GM23248 (cell line): ENCODE measurements at places on chromosomes 5 and 9.

GRCh38 chr5:54388409-54388808 lies 67.1 kb upstream of the HSPB3 start:
- DNase-seq, result peak; percentile 46

DNA sequence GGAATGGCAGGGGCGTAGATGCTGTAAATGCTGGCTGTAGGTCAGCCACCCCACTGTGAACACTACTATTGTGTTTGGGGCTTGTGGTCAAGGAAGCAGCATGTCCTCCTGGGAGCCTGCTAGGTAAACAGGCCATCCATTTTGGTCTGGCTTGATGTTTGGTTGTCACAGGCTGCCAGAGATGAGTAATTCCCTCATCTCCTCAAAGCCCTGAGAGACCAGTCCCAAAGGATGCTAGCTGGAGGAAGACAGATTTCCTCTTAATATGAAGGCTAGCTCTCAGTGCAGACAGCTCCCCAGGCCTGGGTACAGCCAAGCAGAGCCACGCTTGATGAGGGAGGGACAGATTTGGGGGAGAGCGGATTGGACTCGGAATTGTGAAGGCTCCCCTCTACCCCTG lies 72.5 kb upstream of the MAP1B start:
- no peak for DNase-seq

DNA sequence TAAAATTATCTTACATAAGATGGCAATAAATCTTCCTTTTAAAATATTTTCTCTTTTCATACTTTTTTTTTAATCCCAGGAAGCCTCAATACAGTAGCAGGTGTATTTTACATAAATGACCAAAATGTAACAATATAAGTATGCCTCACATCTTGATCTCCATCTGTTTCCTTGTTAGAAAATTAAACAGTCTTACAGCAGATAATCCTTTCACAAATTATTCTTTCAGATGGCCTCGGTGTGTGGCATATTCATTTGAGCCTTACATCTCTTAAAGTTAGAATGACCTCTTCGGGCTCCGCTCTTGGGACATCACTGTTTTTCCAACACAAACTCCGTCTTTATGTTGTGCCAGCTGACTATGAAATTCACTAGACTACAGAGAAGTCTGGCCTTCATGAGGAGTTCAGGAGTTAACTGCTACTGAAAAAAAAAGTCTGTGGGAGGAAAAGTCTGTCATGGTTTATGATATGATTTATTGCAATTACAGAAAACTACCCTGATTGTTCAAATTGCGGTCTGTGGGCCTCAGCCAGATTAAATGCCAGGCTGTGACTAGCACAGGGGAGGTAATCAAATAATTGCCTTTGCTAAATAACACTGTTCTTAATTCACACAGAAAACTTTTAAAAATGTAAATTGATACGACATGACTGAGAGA lies 292.9 kb upstream of the PUM3 start:
- peak; percentile 2 for DNase-seq

GRCh38 chr5:171857489-171857876 lies 71.9 kb downstream of the SMIM23 start:
- DNase-seq, result no peak

DNA sequence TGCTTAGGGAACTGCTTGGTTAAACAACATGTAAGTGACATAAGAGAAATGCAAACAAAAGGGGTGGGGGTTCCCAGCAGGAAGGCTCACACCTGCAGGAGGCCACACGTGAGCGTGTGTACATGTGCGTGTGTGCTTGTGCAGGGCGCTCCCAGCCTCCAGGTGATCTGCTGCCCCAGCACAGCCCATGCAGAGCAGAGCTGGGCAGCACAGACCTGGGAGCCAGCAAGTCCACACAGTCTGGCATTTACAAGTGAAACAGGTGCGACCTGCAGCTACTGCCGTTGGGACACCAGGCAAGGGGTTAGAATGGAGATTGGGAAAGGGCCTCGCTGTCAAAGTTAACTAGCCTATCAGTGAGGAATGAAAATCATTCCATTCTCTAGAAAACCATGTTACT lies 41.8 kb downstream of the GRAMD2B start:
- DNase-seq, result no peak

DNA sequence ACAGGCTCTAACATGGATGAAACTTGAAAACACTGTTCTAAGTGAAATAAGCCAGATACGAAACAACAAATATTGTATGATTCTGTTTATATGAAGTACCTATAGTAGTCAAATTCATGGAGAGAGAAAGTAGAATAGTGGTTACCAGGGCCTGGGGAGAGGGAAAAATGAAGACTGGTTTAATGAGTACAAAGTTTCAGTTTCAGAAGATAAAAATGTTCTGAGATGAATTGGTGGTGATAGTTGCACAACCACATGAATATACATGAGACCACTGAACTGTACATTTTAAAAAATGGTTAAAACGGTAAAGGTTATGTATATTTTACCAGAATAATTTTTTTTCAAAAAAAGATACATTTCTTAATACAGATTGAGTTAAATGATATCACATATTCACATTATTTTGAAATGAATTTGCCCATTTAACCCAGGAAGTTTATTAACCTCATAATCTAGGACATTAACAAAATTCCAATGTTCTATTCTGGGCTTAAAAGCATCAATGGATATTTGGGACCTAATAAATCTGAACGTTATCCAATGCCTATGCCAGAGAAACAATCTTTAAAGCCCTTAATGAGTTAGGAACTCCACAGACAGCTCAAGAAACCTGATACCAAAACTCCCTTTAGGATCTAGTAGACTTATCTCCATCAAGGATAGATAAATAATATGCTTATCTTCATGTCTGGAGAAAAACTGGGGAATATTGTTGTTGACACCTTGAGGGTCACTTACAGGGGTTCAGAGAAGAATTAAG lies 521.3 kb downstream of the EFNA5 start:
- DNase-seq, result no peak

DNA sequence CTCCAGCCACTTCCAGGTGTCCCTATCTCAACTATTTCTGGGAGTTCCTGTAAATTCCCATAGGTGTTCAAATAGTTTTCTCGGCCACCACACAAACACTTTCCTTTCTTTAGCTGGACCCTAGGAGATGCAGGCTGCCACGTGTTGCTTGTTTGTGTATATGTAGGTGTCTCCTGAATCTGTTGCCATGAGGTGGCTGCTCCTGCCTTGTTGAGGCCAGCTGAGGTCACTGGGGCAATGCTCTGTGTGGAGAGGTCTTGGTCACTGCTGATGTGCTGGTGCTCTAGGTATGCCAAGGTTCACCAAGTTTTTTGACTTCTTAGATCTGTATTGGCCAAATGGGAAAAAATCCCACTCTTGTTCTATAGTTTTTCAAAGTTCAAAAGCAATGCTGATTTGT lies 132.5 kb upstream of the CHD1 start:
- DNase-seq, result peak; percentile 63

DNA sequence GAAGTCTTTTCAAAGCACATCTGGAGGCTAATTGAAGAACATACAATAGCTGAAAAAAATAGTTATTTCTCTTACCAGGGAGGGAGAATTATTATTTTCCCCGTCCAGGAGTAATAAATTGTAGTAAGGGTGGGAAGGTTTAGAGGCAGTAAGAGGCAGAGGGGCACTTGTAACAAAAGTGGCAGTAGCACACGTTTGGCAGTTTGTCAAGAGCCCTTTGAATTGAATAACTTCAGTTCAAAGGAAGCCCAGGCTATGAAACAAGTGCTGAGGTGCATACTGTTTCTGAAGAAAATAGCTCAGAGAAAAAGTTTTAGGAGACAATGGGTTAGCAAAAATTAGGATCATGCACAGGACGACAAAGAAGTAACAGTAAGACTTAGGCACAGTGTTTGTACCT lies 451.3 kb downstream of the LRRC70 start:
- DNase-seq, result no peak

DNA sequence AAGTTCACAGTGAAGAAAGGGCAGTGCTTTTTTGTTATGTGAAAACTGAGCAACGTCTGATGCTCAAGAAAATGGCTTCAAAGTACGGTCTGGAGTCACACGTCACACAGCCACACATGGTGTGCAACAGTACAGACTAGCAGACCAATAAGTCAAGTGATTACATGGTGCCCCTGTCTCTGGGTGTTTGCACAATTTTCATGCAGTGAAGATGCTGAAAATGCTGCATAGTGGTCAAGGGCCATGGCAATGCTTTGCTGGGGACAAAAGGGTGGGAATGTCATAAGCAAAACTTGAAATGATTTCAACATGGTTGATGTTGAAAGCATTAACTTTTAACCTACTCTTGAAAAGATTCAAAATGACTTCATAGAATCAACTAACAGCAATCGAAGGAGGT lies 231.2 kb downstream of the EBF1 start:
- DNase-seq, result no peak

DNA sequence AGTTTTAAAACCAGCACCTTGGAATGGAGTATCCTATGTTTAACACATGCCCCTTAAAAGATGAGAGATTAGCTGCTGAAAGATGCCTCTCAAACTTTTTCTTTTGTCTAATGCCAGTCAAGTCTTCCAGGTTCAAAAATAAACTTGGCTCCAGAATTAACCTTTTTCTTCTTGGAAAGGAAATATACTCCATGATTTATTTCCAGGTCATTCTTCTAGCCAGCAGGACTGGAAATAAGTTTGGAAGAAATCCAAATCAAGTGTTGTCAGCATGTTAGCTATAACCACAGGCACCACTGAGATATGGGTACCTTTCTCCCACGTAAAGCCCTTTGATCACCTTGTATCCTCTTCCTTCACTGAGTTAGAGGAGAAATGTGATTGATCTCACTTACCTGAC lies 56.1 kb downstream of the NLN start:
- no peak for DNase-seq

- DNase-seq, result no peak
Measured at GRCh38 chr5:103109277-103109676, 10.7 kb downstream of the GIN1 start.

DNA sequence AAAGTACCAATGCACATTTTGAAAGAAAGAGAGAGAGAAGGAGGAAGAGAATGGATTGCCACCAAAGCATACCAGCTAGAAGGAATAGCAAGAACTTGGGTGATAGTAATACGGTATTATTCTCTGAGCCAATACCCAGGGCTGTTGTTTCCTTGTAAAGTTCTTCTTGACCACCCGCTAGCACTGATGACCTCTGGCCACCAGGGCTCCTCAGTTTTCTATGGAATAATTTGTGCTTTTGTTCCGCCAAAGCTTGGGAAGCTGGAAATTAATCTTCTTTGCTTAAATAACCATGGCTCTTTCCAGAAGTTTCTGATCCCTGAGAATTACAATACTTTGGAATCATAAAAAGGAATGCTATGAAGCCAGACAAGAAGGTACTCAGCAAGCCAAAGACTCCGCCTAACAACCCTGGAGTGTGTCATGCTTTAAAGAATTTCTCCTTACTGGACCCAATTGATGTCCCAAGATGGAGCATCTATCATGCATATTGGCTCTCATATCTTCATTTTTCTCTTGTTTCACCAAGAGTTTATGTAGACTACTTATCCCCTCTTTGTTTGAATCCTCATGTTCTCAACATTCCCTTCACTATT lies 29.8 kb downstream of the OR2K2 start:
- DNase-seq, result peak; percentile 24

DNA sequence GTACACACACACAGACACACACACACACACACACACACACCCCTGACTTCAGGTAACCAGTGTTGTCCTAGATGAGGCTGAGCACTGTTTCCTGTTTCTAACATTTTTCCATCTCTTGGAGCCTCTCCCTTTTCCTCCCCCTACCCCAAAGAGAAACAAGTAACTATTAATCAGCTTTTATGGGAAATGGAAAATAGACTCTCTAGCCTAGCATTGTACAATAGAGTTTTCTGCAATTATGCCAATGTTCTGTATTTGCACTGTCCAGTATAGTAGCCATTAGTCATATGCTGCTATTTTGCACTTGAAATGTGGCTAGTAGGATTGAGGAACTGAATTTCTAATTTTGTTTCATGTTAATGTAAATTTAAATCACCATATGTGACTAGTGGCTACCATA lies 33.1 kb downstream of the RAB3C start:
- DNase-seq, result no peak

DNA sequence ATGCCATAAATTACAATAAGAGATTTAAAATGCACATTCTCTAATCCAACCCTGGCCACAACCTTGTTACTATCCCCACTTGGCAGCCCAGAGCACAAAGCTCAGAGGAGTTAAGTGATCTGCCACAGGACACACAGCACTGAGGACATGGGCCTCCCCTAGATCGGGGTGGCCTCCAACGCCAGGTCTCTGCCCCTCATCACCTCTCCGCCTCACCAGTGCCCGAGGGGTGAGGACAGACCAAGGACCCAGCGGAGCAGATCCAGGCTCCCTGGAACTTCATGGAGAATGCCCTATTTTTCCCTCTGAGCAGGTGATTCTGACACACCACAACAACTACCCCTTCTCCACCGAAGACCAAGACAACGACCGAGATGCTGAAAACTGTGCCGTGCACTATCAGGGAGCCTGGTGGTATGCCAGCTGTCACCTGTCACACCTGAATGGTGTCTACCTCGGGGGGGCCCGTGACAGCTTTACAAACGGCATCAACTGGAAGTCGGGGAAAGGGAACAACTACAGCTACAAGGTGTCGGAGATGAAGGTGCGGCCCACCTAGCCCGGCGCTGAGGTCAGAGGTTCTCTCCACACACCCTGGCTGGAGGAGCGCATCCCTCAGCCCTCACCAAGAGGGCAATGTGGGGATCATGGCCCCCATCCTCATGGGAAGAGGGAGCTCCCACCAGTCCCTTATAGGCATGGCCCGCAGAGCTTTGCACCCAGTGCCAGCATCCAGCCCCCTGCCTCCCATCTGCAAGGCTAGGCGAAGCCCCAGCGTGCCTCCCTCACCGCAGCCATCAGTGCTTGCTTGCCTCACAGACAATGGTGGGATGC lies 12.5 kb upstream of the FCN2 start:
- DNase-seq, result no peak

DNA sequence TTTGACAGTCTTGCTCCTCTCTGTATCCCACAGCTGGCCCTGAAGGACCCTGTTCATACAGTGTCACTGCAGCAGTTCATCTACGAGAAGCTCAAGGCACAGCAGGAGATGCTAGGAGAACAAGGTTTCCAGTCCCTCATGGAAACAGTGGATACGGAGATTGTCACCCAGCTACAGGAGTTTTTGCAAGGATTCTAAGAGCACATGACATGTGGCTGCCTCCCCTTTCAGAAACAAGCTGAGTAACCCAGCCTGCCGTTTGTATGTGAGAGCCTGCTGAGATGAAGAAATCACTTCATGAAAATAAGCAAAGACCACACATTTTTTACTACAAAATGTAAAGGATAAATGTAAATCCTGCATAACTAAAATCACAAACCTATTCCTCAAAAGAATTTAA lies 48.5 kb downstream of the LRRC70 start:
- no peak for DNase-seq

- peak; percentile 57 for DNase-seq
Measured at GRCh38 chr5:160269017-160269416, 39.7 kb downstream of the FABP6 start.

DNA sequence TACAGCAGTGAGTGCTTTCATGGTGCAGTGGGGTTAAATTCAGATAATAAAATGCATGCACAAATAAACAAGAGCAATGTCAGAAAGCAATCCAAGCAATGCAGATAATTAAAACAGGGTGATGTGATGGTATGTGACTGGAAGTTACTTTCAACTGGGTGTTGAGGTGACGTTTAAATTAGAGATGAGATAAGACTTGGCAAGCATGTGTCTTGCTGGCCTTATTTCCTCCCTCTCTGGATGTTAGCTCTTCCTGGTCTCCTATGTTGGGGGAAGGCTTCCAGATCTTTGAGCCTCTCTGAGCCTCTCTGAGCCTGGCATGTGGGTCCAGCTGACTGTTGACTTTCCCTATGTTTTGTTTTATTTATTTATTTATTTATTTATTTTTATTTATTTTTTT lies 54.4 kb downstream of the DOCK2 start:
- DNase-seq, result peak; percentile 8

- DNase-seq, result no peak
Measured at GRCh38 chr5:170520372-170520771, 16.6 kb downstream of the KCNIP1 start.
